Activated naive CD4-positive, alpha-beta T cell (primary cell): ENCODE measurements at places on chromosomes 5 and 9.

DNA sequence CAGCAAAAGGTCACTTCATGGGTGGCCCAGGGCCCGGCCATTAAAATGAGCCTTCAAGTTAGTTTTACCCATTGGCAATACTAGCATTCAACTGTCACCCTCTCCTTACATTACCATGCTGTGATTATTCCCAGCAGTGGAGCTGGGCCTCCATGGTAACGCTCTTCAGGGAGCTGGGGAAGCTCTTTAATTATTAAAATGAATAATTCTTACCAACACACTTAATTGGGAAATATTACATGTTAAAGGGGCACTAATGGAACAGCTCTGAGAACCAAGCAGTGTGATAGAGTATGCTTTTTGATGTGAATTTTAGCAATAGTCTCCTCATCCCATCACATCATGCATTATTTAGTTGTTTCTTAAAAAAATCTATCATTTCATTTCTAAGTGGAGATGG lies 187.2 kb downstream of the CEMIP2 start:
- no peak for DNase-seq

DNA sequence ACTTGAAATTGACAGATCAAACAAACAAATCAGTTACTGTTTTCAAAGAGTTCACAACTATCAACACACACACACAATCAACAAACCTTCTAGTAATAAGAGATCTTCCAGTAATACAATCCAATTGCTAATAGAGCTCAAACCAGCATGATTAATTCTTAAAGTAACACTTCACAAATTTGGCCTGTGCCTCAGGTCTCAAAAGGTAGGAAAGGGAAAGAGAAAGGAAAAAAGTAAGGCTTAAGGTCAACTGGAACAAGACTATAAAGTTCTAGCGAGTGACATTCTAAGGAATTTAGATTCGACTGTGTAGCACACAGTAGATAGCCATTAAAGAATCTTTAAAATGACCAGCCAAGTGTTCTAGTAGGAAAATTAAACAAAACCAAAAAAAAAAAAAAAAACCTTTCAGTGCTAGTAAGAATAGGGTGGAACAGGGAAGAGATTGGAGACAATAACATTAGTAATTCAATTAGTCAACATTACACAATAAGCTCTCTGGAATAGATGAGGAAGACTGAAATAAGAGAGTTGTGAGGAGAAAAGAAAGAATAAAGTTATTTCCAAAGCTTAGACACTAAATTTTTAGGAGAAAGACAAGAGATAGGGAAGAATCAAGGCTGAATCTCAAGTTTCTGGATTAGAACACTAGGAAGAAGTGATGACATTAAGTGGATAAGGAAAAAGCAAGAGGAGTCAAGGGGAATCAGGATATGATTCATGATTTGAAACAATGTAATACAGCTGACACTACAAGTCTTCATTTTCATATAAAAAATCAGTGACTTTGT lies 86.1 kb downstream of the FBXL17 start:
- no peak for DNase-seq

GRCh38 chr5:78766412-78766762 lies 117.8 kb upstream of the LHFPL2 start:
- no peak for DNase-seq

DNA sequence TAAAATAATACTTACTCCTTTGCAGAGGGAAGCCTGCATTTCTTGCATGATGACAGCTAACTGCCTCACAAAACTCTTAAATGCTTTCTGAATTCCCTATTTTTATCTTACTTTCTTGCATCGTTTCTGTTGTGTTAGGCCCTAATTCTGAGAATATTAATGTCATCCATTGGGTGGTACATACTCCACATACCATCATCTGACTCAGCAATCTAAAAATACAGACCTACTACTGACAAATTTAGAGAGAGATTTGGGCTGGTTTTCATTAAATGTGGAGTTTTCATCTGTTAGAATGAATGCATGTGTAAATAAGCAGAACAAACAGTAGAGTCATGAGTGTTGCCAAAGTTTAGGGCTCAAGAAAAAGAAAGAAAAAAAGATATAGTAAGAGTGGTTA lies 26.5 kb upstream of the KCNN2 start:
- DNase-seq = no peak

DNA sequence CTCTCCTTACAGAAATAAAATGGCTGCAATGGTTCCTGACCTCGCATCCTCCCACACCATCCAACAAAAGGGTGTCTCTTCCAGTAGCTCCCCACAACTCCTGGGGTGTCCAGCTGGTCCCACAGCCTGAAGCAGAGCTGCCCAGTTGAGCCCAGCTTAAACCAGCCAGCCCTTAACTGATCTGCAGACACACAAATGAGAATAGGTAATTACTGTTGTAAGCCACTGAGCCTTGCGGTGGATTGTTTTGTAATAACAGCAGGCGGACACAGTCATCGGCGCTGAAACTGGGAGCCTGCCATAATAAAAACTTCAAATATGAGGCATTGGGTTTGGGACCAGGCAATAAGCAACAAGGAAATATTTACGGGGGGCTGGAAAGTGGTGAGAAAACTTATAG lies 10.4 kb upstream of the ZBTB43 start:
- no peak for DNase-seq

- DNase-seq = no peak
These were observed 39.2 kb downstream of the OLFM1 start for GRCh38 chr9:135126451-135127187.

DNA sequence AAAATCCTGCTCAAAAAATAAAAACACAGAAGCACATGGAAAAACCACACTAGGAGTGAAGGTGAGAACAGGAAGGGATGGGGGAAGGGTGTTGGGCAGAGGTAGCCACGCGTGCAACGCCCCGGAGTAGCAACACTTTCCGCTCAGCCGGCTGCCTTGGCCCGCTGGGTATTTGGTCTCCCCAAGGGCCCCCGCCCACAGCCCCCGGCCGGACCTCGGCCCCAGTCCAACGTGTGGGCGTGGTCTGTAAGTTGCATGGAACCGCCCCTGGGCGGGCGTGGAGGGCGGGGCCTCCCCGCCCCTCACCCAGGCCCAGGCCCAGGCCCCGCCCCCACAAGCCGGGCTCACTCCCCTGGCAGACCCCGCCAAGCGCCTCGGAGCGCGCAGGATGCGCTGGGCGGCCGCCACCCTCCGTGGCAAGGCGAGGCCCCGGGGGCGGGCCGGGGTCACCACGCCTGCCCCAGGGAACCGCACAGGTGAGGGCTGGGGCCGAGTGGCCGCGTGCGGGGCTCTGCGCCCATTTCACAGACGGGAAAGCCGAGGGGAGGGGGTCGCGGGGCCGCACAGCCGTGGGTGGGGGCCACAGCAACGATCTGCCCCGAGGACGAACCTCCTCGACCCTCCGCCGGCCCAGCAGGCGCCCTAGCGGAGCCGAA lies at the start of gene SUSD3:
TSS of gene SUSD3 (plus strand) at position 347 of the 656 bp plus-strand sequence. CDS start at position 389, 42 bp downstream.
- no peak for DNase-seq

DNA sequence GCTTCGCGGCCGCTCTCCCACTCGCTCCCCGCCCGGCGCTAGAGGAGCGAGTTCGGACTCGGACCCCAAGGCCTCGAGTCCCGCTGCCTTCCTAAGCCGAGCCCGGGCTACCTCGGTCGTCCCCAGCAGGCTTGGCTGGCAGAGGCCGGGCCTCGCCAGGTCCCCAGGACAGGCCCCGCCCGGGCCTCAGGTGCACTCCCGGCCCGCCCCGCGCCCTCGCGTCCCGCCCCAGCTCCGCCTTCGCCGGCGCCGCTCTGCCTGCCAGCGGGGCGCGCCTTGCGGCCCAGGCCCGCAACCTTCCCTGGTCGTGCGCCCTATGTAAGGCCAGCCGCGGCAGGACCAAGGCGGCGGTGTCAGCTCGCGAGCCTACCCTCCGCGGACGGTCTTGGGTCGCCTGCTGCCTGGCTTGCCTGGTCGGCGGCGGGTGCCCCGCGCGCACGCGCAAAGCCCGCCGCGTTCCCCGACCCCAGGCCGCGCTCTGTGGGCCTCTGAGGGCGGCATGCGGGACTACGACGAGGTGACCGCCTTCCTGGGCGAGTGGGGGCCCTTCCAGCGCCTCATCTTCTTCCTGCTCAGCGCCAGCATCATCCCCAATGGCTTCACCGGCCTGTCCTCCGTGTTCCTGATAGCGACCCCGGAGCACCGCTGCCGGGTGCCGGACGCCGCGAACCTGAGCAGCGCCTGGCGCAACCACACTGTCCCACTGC lies at the start of gene SLC22A5:
TSS of gene SLC22A5 (plus strand) at position 237 of the 707 bp plus-strand sequence. CDS start at position 500, 263 bp downstream.
- peak; percentile 70 for DNase-seq

DNA sequence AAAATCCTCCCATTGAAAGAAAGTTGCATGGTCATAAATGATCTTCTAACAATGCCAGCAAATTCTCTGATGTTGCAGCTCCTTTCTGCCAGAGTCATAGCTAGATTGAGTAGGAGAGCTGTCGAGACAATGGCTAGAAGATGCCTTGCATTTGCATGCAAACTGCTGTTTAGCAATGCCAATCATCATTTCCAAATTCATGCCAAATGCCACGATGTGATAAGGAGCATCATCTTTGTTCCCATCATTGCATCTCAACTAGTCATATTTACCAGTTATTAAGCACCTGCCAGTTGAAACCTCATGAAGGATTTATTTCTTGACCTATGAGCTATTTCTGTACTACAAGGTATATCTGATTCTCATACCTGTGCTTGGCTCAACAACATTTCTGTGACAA lies 246.4 kb upstream of the PIK3R1 start:
- no peak for DNase-seq

DNA sequence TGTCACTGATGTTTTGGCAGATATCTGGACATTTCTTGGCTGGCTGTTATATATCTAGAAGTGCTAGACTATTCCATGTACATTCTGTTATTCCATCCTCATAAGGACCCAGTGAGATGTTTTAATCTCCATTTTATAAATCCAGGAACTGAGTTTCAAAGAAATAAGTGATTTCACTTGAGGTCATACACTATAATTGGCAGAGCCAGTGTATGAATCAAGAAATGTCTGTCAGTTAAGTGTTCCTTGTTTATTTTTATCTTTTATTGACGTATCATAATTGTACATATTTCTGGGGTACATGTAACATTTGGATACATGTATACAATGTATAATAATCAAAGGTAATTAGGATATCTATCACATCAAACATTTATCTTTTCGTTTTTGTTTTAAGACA lies 338.3 kb upstream of the KLF4 start:
- DNase-seq = no peak

GRCh38 chr5:17730421-17730820 lies 96.2 kb downstream of the TAF11L14 start:
- no peak for DNase-seq

GRCh38 chr5:80704221-80704620 lies 49.4 kb upstream of the DHFR start:
- DNase-seq = no peak

DNA sequence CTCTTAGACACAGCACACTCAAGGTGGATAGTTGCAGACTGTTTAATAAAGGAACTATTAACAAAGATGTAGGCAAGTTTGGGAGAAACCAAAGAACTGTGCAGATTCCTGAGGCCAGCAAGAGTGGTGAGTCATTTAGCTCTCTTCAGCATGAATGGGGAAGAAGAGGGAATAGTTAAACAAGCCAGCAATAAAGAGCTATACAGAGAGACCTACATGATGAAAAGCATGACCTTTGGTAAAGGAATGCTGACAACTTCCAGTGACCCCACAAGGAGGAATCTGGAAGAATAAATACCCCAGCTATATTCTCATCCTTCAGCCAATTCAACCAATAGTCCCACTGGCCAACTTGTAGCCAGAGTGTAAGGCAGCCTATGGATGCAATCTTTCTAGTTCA lies 706.0 kb upstream of the GRAMD2B start:
- DNase-seq = no peak

DNA sequence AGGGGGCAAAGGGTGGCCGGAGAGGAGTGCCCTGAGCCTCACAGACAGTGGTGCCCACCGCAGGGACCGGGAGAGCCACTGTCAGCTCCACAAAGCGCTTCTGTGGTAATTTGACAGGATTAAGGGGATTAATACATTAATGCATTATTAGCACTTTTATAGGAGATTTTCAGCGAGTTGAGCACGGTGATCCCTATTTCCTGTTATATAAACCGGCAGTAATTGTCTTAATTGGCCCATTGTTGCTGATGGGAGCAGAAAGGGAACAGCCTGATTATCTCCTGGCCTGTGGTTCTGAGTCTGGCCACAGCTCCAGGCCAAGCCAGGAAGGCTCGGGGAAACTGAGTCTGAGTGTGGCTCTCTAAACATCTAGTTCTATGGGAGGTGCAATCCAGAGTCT lies 423.6 kb downstream of the CDK5RAP2 start:
- DNase-seq = no peak

DNA sequence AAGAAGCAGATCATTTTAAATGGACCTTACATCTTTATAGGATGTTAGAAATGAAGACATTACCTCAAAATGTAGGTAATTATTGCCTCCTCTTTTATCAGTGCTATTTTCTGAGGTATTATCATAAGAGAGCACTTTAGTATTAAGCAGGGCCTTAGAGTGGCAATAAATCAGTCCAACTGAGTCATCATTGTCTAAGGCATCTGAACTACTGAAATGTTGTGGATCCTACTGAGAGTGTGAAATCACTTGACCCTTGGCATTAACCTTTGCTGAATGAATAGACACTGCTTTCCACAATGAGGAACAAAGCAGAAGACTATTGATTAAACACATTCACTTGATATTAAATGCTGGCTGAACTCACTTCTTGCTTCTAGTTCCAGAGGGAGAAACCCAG lies 224.6 kb upstream of the ARRDC3 start:
- no peak for DNase-seq

GRCh38 chr9:98619788-98620187 lies 88.9 kb downstream of the GABBR2 start:
- DNase-seq = no peak

GRCh38 chr9:132909311-132909710 lies 30.6 kb downstream of the SPACA9 start:
- DNase-seq = no peak

DNA sequence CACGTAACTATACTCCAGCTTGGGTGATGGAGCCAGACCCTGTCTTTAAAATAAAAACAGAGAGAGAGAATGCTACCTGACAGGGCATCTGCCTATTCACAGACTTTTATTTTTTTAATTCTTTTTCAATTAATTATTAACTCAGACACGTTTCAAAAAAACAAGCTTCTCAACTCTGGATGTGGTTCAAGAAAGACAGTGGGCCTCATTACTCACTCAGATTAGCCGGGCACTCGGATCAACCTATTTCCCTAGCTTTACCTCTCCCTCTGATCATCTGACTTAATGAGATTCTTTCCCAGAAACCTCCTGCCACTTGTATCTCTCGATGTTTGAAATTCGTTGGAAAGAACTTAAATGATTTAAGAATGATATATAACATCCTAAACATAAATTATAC lies 134.1 kb downstream of the TRPM6 start:
- DNase-seq = no peak

- no peak for DNase-seq
These were observed 476.0 kb downstream of the CSNK1G3 start for GRCh38 chr5:123987956-123988355.

DNA sequence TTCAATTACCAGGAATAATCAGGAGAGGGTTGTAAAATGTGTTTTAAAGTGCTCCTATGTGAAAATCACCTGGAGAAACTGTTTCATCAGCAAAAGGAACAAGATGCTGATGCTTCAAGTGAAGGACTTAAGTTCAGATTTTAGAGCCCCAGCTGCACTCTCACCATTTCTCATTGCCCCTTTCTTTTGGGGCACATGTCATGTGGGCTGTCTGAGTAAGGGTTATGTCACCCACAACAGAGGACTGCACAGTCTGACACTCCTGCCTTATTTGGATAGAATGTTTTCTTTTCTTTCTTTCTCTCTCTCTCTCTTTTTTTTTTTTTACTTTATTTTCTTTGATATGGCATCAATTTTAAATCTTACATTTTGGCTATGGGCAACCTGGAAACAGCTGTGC lies 204.1 kb upstream of the EFNA5 start:
- no peak for DNase-seq
